ENCODE measurements at places on chromosomes 3 and 15.

- ATAC-seq: no peak
Observed at GRCh38 chr3:141065258-141065657, 14.1 kb downstream of the SPSB4 start.

DNA sequence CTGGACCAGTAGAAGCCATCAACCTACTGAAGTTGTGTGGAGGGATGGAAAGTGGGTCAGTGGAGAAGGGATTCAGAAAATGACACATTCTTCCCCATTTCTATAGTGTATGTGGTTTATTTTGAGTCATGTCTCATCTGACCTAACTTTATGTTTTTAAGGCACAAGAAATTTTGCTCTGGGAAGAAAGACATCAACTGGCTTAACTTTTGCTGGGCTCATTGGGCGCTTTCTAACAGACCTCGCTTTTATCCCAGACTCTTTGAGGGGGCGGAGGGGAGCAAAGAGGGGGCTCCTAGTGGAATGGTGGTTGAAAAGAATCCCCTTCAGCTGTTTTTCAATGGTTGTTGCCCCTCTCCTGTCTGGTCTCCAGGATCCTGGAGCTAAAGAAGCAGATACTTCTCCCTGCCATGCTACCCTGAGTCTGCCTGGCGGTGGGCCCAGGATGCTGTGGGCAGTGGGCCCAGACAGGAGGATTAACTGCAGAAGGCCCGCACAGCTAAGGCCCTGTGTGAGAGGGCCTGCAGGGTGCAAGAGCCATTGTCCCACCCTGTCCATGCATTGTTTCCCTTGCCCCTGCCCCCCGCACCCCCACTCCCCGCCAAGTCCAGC is 14.5 kb downstream of the CSRNP1 start:
- no peak for ATAC-seq

GRCh38 chr3:195094191-195094921 is 176.6 kb downstream of the XXYLT1 start:
- peak; percentile 42 for ATAC-seq

DNA sequence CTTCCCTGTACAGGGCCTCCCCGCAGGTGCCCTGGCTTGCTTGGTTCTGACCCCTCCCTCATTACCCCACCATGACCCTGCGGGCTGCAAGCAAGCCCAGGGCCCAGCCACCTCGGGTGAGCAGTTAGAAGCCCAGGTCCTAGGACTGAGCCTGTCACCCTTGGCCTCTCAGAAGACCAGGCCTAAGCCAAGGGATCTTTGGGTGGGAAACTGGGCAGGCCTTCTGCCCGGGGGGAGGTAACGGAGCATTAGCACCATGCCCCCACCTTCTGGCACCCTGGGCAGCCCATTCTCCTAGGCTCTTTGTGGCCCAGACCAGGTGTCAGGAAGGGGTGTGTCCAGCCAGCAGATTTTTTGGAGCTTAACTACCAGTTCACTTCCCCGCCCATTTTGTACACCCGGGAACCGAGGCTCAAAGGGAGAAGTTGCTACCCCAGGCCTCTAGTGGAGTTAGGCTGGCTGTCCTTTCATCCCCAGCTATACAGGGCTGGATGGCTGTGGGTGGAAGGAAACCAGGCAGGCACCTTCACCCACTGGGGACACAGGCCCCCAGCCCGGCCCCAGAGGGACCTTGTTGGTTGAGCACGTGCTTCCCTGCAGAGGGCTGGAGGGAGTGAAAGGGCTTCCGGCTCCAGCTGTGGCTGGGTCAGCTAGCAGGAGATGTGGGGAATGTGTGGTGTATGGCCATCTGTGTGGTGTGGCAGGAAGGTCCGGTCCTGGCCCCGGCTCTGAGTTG is 1.4 kb downstream of the CSK start:
- ATAC-seq: peak; percentile 2

- ATAC-seq: peak; percentile 60
Observed at GRCh38 chr3:71924721-71925120, 139.8 kb upstream of the PROK2 start.

- ATAC-seq: no peak
Observed at GRCh38 chr3:156659260-156659659, 15.1 kb upstream of the TIPARP start.

DNA sequence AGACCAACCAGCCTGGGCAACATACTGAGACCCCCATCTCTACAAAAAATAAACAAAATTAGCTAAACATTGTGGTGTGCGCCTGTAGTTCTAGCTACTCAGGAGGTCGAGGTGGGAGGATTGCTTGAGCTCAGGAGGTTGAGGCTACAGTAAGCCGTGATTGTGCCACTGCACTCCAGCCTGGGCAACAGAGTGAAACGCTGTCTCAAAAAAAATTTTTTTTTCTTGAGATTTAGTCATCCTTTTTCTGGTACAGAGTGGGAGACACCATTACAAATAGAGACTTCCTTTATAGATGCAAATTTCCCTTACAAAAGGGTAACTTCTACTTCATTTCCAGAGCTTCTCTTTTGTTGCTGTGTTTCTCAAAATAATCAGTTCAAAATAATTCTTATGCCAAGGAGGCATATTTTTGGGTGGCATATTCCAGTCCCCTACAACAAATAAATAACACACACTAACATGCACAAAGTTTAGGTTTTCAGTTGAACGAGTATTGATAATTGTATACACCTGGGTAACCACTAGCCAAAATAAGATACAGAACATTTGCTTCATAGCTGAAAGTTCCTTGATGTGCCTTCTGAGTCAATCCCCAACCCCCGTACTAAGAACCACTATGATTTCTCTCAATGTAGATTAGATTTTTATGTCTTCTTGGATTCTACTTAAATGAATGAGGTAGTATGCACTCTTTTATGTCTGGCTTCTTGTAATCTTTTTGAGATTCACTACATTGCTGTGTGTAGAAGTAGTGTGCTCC is 248.9 kb upstream of the PROK2 start:
- no peak for ATAC-seq

GRCh38 chr3:195151866-195152541 is 119.0 kb downstream of the XXYLT1 start:
- ATAC-seq: peak; percentile 28

DNA sequence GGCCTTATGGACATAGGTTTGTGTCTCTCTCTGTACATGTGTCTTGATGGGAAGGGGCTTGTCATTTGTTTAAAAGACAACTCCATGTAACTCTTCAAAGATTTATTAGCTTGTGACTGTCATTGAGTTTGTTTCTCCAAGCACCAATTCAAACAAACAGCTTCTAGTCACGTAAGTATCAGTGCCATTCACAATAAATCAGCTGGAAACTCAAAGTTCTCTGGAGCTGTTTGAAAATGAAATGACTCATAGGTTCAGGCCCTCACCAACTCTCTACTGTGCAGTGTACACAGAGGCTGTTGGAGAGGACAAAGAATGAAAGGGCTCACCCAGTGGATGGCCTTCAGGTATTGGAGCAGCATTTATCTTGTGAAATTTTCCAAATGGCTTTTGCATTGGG is 476.3 kb downstream of the AGBL1 start:
- peak; percentile 96 for ATAC-seq

- no peak for ATAC-seq
Observed at GRCh38 chr3:9110802-9111201, 138.6 kb downstream of the SRGAP3 start.

DNA sequence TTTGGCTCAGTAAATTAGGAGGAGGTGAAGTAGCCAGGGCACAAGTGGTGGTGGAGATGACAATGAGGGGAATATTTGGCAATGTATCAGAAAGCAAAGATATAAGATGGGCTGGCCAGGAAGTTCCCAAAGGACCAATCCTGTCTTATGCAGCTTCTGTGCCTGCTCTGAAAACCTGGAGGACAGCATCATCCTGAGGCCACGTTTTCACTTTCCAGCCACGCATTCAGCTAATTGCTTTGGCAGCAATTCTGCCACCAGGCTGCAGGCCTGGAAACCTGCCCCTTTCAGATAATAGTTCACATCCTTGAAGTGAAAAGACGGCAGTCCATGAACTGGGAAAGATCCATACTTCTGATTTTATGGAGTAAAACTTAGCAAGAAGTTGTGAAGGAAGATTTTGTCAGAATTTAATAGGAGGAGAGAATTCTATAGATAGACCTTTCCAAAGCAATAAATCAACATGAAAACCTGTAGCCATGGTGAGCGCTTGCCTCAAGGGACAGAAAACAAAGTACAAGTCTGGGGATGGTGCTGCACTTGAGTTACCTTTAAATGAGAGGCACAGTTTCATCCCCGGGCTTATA is 682.5 kb downstream of the GRM7 start:
- no peak for ATAC-seq

GRCh38 chr3:111159391-111159790 is 87.8 kb downstream of the NECTIN3 start:
- no peak for ATAC-seq

- peak; percentile 31 for ATAC-seq
Observed at GRCh38 chr3:184186184-184186901, at the start of gene ABCF3. Gene ABCF3, plus strand, starts transcription at chr3:184186199. Its CDS starts 9 bp downstream, at chr3:184186208.

DNA sequence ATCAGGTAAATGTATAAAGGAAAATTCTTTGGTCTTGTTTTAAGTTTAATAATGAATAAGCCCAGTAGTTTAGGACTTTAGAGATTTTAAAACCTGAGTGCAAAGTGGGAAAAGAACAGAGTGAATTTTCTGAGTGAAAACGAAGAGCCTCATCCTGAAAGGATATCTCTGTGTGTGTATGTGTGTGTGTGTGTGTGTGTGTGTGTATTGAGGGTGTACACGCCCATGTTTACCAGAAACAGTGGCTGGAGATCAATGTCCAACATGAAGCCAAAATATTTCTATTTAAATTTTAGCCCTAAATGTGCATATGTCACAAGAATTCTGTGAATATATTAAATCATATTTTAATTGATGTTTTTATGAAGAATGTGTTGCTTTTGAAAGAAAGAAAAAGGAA is 549.9 kb downstream of the CADM2 start:
- ATAC-seq: no peak

DNA sequence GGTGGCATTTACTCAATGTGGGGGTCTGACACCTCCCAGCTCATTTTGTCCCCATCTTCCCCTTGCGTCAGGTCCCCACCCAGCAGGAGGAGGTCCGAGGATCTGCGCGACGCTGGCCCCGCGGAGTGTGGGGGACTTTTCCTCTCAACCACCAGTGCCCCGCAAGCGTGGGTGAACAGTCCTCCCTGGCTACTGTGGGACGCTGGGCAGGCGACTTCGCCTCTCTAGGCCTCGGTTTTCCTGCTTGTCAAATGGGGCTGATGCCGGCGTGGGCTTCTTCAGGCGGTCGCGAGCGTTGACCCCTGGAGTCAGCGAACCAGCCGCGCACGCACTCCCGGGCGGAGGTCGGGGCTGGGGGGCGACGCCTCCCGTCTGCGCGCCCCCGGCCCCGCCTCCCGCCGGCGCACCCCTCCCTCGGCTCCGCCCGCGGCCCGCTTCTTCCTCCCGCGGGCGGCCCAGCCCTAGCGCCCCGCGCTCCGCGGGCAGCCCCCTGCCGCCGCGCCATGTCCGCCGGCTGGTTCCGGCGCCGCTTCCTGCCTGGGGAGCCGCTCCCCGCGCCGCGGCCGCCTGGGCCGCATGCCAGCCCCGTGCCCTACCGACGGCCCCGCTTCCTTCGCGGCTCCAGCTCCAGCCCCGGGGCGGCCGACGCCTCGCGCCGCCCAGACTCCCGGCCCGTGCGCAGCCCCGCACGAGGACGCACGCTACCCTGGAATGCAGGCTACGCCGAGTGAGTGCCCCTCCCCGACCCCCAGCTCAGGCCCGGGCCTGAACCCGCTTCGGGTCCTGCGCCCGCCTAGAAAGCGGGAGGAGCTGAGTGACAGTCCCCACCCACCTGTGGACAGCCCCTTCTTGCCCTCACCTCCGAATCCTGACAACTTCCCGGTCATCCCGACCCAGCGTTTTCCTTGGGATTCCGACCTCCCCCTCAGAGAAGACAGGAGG is at the start of gene PPM1M:
PPM1M (plus strand) TSS at position 438 of the 942 bp plus-strand sequence; CDS start at position 504, 66 bp downstream.
- peak; percentile 80 for ATAC-seq

DNA sequence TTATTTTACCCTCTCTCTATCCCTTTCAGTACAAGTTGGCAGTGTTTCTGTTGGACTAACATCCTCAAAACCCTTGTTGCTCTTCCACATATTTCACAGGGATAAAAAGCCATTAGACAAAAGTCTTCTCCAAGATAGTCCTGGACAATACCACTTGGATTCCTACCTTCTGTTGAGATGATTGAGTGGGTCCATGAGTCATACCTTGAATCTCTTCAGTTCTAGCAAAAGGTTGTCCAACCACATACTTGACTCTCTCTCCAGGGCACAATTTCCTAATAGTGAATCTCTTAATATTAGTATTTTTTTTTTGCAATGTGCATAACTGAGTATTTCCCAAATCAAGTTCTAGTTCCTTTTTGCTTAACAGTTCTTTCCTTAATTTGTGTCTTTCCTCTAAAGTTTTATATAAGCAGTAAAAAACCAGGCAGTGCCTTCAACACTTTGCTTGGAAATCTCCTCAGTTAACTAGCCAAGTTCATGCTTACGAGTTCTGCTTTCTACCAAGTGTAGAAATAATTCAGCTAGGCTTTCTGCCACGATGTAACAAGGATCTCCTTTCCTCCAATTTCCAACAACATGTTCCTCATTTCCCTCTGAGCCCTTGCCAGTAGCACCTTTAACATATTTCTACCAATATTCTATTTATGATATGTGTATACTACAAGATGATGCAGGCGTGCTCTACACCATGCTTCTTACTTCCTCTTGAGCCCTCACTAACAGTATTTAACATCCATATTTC is 68.3 kb upstream of the NEO1 start:
- ATAC-seq: no peak

DNA sequence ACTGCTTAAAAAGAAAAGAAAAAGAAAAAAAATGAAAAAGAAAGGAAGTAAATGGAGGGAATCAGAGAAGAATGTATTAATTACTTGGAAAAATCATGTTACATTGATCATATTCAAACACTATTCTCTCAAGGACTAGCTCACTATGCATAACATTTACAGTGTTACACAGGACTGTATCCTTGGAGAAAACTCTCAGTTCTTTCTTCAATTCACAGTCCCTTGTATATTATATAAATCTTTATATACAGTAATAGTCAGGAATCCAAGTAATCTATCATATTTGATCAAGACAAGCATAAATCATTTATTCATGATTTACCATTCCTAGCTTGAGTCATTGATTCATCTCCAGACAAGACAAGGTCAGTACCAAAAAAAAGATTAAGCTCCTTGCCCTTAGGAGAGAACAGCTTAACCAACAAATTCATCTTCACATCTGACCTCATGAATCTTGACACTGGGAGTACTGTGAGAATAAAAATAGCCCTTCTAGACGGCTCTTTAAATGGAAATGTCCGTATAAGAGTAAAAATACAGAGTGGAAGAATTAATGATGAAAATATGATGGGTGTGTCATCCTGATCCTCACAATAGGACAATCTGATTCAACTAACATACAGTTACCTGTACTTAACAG is 980.4 kb downstream of the NAALADL2 start:
- ATAC-seq: peak; percentile 95

DNA sequence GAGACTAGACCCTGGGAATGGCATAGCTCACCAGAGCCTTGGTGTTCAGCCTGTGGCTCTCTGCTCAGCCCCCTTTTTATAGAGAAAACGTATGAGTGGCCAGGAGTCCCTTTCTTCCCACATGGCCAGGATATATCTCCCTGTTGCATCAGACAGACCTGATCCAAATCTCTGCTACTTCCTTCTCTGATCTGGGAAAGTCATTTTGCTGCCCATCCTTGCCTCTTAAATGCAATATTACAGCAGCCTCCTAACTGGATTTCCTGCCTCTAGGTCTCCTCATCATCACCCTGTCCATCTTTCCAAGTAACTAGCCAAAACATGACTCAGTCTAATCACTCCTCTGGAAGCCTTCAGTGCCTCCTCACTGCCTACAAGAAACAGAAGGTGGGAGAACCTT is 42.9 kb downstream of the CTDSPL start:
- ATAC-seq: peak; percentile 52

Data from motor neuron (in vitro differentiated cells).